ENCODE measurements at places on chromosomes 3 and 15.
A peak's percentile ranks its signal among the peaks of the same experiment; 100 is the strongest.

DNA sequence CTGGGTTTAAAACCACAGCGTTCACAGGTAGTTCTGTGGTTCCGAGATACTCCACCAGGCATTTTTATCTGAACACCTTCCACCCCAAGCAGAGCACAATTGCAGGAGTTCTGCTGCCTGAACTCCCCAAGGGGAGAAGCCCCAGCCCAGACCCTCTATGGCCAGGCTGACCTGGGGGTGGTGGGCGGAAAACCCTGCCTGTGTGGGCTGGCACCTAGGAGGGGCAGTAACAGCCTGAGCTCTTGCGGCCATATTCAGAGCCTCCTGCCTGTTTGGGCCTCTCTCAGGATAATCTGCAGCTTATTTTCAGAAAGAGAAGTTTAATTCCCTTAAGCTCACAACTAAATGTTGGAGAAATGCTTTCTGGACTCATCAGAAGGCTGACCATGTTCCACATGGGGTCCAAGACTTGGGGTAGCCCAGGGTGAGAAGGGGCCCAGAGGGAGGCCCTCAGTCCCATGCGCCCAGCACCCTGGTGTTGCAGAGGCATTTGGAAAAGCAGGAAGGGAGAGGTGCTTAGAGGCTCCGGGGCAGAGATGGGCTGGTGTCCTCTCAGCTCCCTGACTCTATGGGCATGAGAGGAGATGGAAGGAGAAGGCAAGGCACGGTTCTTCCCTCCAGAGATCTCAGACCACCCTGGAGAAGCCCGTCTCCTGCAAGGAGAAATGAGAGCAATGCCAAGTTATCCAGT, 195.6 kb upstream of the TPM1 start:
- H3K4me1 ChIP-seq: peaks cover 39% of the 10 kb centered on the region
- no peak overlapping the region for H3K4me3 ChIP-seq
- no peaks in the 10 kb centered on the region for H3K27me3 ChIP-seq
- H3K27ac ChIP-seq: no peak overlapping the region

GRCh38 chr3:131053043-131053859, 26.6 kb downstream of the NEK11 start:
- DNase-seq: peak; percentile 11
- no peaks in the 10 kb centered on the region for H3K36me3 ChIP-seq
- no peaks in the 10 kb centered on the region for H3K27me3 ChIP-seq
- no peak overlapping the region for H3K27ac ChIP-seq
- no peak overlapping the region for H3K4me3 ChIP-seq

GRCh38 chr3:183116025-183116614, 16.8 kb upstream of the MCCC1 start:
- H3K4me3 ChIP-seq: no peak overlapping the region
- peak; percentile 41 for DNase-seq
- peaks cover 36% of the 10 kb centered on the region for H3K27me3 ChIP-seq
- no peaks in the 10 kb centered on the region for H3K4me1 ChIP-seq

DNA sequence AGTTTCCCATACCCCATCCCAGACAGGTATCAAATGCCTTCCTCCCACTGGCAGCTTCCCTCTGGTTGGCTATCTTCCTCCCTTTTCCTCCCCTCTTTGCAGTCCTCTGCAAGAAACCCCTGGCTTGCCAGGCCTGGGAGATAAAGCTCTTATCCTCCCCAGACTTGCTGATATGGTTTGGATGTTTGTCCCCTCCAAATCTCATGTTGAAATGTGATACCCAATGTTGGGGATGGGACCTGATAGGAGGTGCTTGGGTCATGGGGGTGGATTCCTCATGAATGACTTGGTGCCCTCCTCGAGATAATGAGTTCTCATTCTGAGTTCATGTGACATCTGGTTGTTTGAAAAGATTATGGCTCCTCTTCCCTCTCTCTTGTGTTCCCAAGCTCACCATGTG, 32.2 kb upstream of the SNRK start:
- H3K4me3 ChIP-seq: no peak overlapping the region
- no peak for DNase-seq
- H3K36me3 ChIP-seq: no peaks in the 10 kb centered on the region
- no peak overlapping the region for H3K27ac ChIP-seq
- peaks cover 2% of the 10 kb centered on the region for H3K4me1 ChIP-seq

DNA sequence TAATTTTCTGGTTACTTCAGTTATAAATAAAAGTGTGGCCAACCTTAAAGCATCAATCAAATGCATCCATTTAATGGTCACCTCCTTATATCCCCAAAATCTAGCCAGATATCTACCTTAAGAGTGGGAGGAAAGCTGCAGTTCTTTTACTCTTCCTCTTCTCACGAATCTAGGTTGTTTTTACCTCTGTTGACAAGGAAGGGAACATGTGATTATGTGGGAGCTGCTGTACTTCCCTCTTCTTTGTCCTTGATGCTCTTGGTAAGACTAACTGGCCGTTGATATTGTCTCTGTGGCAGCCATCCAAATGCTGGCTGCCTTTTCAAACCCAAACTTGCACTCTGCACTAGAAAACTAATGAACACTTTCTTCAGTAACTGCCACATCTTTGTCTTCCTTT, 275.3 kb upstream of the CADM2 start:
- H3K4me1 ChIP-seq: no peaks in the 10 kb centered on the region
- no peak overlapping the region for H3K4me3 ChIP-seq
- no peaks in the 10 kb centered on the region for H3K27me3 ChIP-seq

DNA sequence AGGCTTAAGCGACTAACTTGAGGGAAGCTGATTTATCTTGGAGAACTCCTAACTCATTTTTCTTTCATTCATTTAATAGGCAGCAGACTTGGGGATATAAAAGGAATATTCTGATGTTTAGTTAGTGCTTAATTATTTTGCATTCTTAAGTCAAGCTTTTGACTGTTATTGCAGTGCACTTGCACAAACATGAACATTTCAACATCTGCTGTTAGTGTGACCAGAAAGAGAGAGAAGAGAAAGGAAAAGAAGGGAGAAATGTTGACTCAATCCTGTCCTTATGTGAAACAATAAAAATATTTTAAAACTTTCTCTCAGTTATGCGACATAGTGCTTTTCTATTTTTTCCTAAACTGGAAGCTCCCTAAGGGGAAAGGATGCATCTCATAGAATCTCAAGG, 507.8 kb downstream of the LPP start:
- no peak overlapping the region for H3K4me3 ChIP-seq
- H3K27ac ChIP-seq: no peak overlapping the region
- H3K36me3 ChIP-seq: no peaks in the 10 kb centered on the region
- peaks cover 1% of the 10 kb centered on the region for H3K4me1 ChIP-seq

DNA sequence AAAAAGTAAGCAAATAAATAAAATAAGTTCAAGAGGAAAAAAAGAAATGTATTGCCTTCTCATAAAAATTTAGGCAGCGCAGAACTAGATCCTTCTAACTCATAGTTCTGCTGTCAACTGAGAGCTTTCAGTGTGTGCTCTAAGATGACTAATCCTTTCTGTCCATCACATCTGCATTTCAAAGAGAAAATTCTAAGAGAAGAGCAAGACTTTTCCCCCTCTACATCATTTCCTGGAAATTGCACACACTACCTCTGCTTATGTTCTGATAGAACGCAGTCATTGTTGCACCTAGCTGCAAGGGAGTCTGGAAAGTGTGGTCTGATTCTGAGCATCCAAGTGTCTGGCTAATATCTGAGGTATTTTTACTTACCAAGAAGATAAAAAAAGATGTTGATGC, 39.6 kb upstream of the SLCO3A1 start:
- DNase-seq: no peak
- H3K27me3 ChIP-seq: no peaks in the 10 kb centered on the region
- no peak overlapping the region for H3K27ac ChIP-seq
- no peaks in the 10 kb centered on the region for H3K36me3 ChIP-seq
- no peaks in the 10 kb centered on the region for H3K4me1 ChIP-seq

- no peaks in the 10 kb centered on the region for H3K36me3 ChIP-seq
- DNase-seq: no peak
- peaks cover 3% of the 10 kb centered on the region for H3K27me3 ChIP-seq
- H3K4me1 ChIP-seq: no peaks in the 10 kb centered on the region
Observed at GRCh38 chr3:15347063-15347736, 14.8 kb upstream of the SH3BP5 start.

DNA sequence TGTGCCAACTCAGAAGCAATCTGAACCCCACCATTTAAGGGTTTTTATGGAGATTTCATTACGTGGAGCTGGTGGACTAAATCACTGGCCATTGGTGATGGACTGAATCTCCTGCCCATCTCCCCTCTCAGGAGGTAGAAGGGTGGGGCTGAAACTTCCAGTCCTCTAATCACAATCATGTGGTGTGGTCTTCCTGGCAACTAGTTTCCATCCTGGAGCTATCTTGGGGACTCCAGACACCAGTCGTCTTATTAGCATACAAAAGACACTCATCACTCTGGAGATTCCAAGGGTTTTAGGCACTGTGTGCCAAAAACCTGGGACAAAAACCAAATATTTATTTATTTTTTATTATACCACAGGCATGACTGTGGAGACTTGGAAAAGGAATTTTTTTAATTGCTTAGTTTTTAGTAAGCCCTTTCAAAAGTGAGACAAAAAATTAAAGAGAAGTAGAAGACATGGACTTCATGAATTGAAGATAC, 203.6 kb downstream of the WNT5A start:
- DNase-seq: no peak
- H3K4me3 ChIP-seq: no peak overlapping the region

- H3K27ac ChIP-seq: peak overlapping the region; percentile 67
- peak; percentile 53 for DNase-seq
Observed at GRCh38 chr3:129605203-129605921, 1.1 kb downstream of the PLXND1 start.

DNA sequence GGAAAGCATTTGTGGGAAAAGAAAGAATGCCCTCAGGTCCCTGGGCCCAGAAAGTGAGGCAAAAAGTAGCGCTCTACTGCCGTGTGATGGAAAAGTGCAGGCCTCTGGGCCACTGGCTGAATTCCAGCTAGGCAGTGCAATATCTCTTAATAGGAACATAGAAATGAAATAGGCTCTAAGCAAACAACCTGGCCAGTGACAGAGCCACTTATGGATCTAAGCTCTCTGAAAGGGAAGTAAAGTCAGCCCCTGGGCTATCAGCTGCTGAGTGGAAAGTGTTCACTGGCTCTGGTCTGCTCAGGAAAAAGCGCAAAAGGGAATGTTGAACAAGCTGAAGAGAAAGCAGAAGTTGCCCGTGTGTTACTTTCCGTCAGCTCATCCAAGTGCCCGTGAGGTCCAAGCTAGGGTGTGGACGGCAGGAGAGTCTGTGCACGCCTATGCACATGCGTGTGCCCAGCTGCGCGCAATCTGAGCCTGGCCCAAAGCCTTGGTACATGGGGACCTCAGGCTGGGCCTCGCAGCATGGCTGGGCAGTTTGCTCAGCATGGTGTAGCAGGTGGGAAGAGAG, 74.0 kb upstream of the RAD18 start:
- H3K27me3 ChIP-seq: no peaks in the 10 kb centered on the region
- no peaks in the 10 kb centered on the region for H3K36me3 ChIP-seq

DNA sequence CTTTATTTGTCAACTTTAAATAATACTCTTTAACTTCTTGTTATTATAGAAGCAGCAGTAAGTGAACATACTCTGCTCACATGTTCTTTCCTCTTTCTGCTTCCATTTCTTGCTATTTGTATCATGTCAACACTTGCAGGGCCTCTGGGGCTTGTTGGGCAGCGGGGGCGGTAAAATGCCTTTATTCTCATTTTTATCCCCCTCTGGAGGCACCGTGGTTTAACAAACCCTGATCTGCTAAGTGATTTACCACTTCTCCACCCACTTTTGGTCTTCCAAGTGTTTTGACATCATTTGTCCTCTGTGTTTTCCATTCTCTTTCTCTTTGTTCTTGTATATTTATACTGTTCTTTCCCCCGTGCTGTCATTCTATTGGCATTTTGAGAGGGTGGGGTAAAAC, 33.9 kb downstream of the SCN10A start:
- H3K4me1 ChIP-seq: no peaks in the 10 kb centered on the region
- no peak for DNase-seq
- H3K27me3 ChIP-seq: no peaks in the 10 kb centered on the region
- no peaks in the 10 kb centered on the region for H3K36me3 ChIP-seq

DNA sequence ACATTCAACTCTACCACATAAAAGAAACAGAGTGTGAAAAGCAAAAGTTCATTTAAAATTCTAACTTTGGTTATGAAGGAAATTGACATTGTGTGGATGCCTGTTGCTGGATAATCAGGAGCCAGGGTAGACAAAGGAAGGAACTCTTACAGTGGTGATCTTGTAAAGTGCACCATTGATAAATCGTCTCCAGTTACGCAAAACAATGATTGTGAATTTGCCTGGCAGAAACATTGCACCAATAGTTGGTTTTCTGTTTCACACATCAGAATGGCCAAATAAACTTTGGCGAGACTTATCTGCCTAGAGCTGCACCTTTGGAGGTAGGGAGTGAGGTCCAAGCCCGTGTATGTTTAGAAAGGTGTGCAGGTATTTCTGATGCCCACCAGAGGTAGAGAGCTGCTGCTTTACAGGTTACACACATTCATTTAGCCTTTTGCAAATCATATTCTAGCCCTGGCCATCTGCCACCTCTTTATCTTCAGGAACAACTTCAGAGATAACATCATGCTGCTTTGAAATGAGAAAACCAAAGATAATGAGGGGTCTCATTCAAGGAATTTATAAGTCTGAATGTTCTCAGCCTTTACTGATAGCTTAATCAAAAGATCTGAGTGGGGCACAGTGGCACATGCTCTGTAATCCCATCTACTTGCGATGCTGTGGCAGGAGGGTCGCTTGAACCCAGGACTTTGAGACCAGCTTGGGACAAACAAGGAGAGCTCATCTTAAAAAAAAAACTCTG, 47.4 kb upstream of the P3H2 start:
- no peak for DNase-seq
- peaks cover 3% of the 10 kb centered on the region for H3K27me3 ChIP-seq
- H3K36me3 ChIP-seq: no peaks in the 10 kb centered on the region
- H3K4me3 ChIP-seq: no peak overlapping the region
- no peak overlapping the region for H3K27ac ChIP-seq
- H3K4me1 ChIP-seq: no peaks in the 10 kb centered on the region

GRCh38 chr3:41011854-41012253, 187.5 kb upstream of the CTNNB1 start:
- no peak overlapping the region for H3K4me3 ChIP-seq
- H3K36me3 ChIP-seq: no peaks in the 10 kb centered on the region
- no peak for DNase-seq

GRCh38 chr15:57444877-57445513, 68.7 kb downstream of the CGNL1 start:
- no peaks in the 10 kb centered on the region for H3K36me3 ChIP-seq
- H3K4me3 ChIP-seq: no peak overlapping the region
- no peak overlapping the region for H3K27ac ChIP-seq
- peak; percentile 53 for DNase-seq
- H3K27me3 ChIP-seq: no peaks in the 10 kb centered on the region
- H3K4me1 ChIP-seq: peaks cover 19% of the 10 kb centered on the region

DNA sequence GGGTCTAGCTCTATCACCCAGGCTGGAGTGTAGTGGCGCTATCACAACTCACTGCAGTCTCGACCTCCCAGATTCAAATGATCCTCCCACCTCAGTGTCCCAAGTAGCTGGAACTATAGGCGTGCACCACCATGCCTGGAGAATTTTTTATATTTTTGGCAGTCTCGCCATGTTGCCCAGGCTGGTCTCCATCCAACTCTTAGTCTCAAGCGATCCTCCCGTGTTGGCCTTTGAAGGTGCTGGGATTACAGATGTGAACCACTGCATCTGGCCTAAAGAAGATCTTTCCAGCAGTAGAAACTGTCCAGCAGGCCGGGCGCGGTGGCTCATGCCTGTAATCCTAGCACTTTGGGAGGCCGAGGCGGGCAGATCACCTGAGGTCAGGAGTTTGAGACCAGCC, 55.2 kb upstream of the NR2C2 start:
- no peak for DNase-seq
- H3K4me3 ChIP-seq: no peak overlapping the region
- H3K27ac ChIP-seq: no peak overlapping the region
- no peaks in the 10 kb centered on the region for H3K27me3 ChIP-seq
- H3K4me1 ChIP-seq: peaks cover 9% of the 10 kb centered on the region

- H3K27me3 ChIP-seq: no peaks in the 10 kb centered on the region
- peaks cover 5% of the 10 kb centered on the region for H3K4me1 ChIP-seq
- no peaks in the 10 kb centered on the region for H3K36me3 ChIP-seq
- no peak for DNase-seq
Observed at GRCh38 chr3:126264381-126264780, 84.0 kb upstream of the ALDH1L1 start.

Data from endothelial cell of umbilical vein (primary cell).